Suppressor macrophage (primary cell): ENCODE measurements at places on chromosomes 12 and 14.

GRCh38 chr12:12546314-12546772 lies 16.3 kb downstream of the DUSP16 start:
- no peak for DNase-seq

GRCh38 chr12:64631197-64631596 lies 20.9 kb downstream of the RASSF3 start:
- peak; percentile 45 for DNase-seq

DNA sequence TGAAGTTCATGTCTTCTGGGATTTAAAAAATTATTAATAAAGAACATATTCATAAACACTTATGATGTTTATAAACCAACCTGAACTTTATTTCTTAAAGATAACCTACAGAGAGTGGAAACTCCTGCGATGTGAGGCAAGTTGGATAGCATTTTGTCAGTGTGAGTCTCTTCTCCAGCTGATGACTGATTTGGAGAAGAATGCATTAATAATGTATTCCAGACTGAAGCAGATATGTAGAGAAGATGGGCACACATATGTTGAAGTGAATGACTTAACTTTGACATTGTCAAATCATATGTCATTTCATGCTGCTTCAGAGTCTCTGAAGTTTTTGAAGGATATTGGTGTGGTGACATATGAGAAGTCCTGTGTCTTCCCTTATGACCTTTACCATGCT lies 7.3 kb downstream of the HELB start:
- no peak for DNase-seq

- no peak for DNase-seq
These were observed 62.5 kb upstream of the RD3L start for GRCh38 chr14:104004849-104005248.

- DNase-seq: no peak
These were observed 31.1 kb downstream of the INTS13 start for GRCh38 chr12:26906704-26907103.

DNA sequence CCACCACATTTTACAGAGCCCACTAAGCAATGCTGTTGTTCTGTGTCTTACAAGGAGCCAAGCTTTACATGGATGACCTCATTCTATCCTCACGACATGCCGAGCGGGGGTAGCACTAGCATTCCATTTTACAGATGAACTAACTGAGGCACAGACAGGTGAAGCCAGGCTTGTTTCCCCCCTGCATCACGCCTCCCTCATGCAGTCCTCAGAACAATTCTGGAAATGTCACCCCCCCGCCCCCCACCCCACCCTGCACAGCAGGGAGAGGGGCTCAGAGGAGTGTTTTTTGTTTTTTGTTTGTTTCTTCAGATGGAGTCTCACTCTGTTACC lies 1.5 kb downstream of the SLC8B1 start:
- no peak for DNase-seq

GRCh38 chr12:53696285-53696654 lies 20.4 kb upstream of the ATP5MC2 start:
- peak; percentile 42 for DNase-seq

- peak; percentile 79 for DNase-seq
These were observed 203.3 kb downstream of the NAV3 start for GRCh38 chr12:78034025-78034424.

DNA sequence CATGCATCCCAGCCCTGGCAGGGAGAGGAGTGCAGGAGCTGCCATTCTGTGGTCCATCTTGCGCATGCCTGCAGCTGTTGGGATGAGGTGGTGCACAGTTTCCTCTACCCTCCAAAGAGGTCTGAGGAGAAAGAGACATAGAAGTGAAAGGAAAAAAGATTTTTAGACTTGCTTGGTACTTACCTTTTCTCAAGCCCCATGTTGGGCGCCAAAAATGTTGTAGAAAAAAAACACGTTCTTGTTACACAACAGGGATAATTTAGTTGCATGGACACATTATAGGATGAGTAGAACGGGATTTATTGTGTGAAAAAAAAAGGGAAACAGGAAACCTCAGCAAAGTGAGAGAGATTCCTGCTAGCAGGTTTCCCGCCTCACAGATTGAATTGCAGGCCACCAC lies 244.4 kb upstream of the GARIN2 start:
- peak; percentile 11 for DNase-seq

- no peak for DNase-seq
These were observed 38.5 kb downstream of the PPP2R5E start for GRCh38 chr14:63504648-63505047.

DNA sequence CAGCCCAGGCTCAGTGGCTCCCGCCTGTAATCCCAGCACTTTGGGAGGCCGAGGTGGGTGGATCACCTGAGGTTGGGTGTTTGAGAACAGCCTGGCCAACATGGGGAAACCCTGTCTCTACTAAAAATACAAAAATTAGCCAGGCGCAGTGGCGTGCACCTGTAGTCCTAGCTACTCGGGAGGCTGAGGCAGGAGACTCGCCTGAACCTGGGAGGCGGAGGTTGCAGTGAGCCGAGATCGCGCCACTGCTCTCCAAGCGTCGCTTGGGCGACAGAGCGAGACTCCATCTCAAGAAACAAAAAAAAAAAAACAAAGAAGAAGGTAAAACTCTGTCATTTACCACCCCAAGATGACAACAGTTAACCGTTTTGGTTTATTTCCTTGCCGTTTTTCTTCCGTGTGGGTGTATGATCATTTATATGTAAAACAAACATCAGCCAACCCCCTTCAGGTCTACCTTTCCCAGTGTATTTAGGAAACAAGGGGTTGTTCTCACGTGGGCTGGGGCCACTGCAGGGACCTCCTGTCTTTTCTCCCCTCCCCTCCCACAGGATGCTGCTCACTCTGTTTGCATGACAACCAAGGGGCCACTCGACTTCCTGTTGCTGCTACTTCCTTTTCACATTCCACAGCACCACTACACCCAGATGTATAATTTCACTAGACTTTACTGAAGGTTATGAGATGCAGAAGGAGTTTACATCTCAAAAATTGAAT lies 13.6 kb downstream of the TTC9 start:
- DNase-seq: peak; percentile 44

DNA sequence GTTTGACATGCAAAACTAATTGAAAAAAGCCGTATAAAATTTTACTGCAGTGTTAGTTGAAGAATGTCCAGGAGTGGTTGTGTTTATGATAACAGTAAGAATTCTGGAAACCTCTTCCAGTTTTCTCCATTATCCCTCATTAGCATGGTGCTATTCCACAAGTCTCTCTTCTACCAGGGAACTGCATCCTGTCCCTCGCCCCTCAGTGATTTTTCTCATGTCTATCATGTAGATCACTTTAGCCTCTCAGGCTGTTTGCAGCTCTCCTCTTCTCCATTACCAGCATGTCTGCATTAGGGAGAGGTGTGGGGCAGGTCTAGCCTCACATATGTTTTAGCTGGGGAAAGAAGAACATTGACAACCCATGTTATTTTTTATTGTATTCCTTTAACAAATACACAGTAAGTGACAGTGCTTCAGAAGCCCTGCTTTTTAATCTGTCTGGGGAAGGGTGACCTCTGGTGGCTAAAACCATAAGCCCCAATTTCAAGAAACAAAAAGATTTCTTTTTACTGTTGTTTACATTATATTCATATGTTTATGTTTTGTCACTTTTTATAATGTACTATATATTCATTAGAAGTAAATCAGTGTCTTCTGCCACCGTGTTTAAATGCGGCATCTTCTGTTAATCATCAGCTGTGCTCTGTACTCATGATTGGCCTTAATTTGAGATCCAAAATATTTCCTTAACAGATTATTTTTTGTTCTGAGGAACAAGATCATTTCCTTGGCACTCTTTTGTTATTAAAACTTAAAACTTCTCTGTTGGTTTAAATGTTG lies 70.7 kb downstream of the RASSF8 start:
- peak; percentile 48 for DNase-seq

- no peak for DNase-seq
These were observed 394.3 kb downstream of the EGLN3 start for GRCh38 chr14:33556382-33557121.

DNA sequence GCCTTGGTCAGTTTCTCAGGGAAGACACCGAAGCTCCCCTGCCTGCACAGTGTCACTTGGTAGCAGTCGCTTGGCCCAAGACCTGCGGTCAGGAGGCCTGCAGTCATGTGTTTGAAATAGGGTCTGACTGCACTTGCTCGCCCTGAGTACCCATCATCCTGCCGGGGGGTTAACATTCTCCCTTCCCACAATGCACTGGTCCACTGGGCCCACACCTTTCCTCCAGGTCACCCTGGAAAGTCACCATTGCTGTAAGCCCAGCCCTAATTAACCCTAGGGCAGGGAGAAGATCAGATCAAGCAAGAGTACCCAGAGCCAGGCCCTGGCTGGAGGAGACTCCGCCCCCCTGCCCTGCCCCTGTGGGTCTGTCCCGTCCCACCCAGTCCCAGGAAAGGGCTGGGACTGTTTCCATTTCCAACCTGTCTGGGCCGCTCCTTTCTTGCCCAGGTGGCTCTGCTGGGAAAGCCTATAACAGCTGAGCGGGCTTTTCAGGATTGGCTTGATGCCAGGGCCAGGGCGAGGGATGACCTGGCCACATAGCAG lies 87.1 kb downstream of the ZFP36L1 start:
- no peak for DNase-seq

- peak; percentile 46 for DNase-seq
These were observed 159.5 kb downstream of the ZFP36L1 start for GRCh38 chr14:68633131-68633991.

GRCh38 chr14:101132051-101132571 lies 228.6 kb upstream of the RTL1 start:
- DNase-seq: no peak

DNA sequence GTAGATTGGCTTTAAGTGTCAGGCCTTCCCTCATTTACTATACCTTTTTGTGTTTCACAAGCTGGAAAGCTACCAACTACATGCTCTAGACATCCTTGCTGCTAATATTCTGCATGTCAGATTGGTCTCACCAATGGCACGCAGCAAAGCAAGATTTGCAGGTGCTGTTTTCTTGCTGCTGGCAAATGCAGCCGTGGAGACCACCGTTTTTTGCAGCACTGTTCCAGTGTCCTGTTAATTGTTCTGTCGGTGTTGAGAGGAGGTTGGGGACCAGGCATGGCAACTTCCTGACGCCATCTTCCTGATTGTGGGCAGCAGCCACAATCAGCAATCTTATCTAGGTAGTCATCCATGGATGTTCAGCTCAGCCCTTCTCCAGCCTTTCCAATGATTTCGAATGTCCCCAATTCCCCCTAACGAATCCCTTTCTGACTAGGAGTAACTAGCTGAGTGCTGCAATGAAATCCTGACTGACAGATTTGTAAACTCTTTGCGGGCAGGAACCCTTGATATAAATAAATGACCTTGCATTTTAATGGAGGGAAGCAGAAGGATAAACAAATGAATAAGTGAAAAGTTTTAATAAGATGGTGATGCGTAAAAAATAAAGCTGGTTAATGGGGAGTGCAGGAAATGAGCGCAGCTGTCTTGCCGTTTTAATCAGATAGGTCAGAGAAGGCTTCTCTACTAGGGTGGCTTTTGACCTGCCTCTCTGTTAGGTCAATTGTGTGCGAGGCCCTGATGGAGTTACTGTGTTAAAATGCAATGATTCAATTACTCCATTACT lies 574 bp upstream of the CRADD start:
- DNase-seq: no peak

DNA sequence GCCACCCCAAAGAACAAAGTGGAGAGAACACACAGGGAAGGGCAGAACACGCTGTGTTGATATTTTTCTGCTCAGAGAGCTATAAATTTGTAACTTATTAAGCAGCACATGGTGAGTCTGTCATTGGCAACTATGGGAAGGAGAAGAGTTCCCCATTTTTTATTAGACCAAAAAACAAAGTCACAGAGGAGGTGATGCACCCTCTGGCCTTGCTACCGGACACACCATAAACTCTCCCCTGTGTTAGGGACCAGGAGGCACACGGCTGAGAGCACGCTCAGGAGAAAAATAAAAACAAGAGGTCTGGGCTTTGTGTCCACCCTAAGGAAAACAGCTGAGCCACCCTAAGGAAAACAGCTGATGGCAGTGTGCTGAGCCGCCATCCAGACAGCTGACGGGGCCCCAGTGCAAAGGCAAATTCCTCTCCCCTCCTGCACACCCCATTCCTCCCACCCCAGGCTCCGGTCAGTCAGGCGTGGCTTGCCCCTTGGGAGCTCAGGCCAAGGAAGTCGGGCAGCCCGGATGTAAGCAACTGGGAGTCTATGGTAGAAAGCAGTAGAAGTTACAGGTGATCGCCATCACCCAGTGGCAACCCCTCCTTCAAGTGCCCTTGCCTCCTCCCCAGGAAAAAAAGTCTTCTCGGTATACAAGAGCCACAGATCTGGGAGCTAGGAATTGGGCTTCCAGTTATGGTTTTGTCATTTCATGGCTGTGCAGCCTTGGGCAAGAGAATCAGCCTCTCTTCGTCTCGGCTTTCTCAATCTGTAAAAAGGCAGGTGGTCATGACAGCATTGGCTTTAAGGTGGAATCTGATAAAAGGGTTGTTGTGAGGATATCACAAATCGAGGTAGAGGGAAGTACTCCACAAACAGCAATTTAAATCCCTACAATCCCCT lies 2.4 kb downstream of the PXN start:
- peak; percentile 64 for DNase-seq

- no peak for DNase-seq
These were observed 43.1 kb downstream of the ALDH1L2 start for GRCh38 chr12:105041186-105041585.

GRCh38 chr12:112149596-112149995 lies 24.2 kb downstream of the TRAFD1 start:
- DNase-seq: no peak

GRCh38 chr14:31090883-31091764 lies 64.9 kb upstream of the STRN3 start:
- peak; percentile 98 for DNase-seq

GRCh38 chr12:93009533-93009932 lies 80.4 kb upstream of the EEA1 start:
- DNase-seq: no peak

DNA sequence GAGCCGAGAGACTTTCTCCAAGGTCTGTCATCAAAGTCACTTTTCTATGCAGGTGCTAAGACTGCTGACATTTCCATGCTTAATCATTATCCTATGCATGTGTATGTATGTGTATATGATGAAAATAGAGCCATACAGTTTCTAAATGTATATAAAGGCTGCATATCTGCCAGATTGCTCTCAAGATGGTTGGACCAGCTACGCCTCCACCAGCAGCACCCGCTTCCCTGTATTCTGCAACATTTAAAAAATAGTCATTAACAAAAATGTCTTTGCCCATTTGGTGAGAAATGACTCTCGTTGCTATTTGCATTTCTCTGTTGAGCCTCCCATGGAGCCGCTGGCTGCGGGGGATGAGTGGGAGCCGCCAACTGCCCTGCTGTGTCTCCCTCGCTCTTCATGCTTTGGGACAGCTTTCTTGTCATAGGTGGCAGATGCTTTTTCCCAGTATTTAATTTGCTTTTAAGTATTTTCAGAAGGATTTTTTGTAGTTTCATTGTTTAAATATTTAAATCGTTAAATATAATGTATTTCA lies 54.7 kb downstream of the DYNC1H1 start:
- DNase-seq: no peak

GRCh38 chr12:89349814-89350213 lies 2.5 kb downstream of the DUSP6 start:
- DNase-seq: peak; percentile 82
